ENCODE measurements at places on chromosomes 6 and 20. TPM values are rescaled to one million over a fixed set of nuclear protein-coding genes. Genes with fewer than 3 reads are reported as not detected.

DNA sequence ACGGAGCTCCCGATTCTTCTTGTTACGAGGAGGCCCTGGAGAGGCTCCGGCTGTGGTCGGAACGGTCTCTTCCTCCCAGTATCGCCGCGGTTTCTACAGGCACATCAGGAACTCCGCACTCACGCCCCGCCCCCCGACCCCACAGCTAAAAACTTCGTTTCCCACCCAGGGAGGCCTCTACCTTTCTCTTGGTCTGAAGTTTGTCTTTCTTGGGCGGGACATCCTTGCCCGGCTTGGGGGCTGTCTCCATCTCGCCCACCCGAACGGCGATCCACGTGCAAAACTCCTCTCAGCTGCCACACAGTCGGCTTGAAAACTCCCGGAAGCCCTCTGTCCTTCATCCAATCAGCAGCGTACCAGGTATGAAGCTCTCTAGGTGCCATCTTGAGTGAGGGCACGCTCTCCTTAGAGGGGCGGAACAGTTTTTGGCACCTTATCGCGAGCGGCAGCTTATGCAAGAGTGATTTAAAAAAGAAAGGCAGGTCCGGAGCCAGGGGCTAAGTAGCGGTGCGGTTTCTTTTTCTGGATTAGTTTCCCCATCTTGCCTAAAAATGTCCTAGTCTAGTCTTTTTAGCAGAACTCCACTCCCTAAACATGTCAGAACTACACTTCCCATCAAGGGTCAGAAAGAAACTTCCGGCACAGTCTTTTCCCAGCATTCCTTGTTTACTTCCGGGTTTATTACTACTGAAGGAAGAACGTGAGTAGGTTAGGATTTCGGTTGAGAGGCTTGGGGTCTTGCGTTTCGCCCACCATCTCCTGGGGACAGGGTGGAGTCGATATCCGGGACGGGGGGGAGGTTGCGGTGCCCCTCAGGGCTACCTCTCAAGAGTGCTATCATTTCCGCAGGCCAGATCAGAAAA, at the start of the genes PFDN6 and WDR46:
Gene PFDN6 (plus strand): TSS at position 681 of the 863 bp plus-strand sequence. CDS start 256 bp downstream, outside the sequence.
Gene WDR46 (minus strand): TSS at position 319 of the 863 bp plus-strand sequence. CDS start 69 bp downstream, at position 250.
- peak; percentile 93 for DNase-seq

GRCh38 chr20:14434384-14435136, 97.1 kb upstream of the FLRT3 start:
- DNase-seq = no peak

DNA sequence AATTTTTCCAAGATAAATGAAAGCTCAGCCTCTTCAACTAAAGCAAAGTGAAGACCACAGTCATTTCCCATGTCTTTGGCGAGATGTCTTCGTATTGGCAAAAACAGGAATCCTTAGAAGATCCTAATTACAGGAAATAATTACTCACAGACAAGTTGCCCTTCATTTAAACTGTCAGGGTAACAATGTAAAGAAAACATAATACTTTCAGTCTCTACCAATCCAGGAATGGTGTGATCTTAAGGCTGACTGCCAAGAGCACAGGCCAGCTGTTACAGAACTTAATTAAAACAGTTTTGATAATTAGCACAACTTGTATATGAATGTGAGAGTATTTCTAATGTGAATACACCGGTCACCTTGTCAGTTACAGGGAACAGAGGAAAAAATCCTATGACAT, 292.2 kb downstream of the PACRG start:
- DNase-seq = no peak

- DNase-seq = no peak
These were observed 58.4 kb upstream of the ARID1B start for GRCh38 chr6:156718647-156719394.

DNA sequence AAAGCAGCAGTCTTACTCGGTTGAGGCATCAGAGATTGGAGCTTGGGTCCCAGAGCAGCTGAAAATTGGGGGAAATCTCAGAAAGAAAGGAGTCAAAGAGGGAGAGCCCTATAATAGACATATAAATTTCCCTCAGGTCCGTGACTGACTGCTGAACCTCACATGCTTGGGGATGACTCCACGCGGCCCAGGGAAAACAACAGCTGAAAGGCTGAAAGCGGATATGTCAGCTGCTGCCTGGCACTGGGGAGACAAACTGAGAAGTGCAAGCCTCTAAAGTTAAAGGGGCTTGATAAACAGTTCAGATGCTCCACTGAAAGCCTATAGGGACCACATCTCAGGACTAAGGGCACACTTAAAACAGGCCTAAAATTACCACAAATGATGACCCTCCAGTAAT, 255.9 kb upstream of the RIN2 start:
- DNase-seq = no peak

DNA sequence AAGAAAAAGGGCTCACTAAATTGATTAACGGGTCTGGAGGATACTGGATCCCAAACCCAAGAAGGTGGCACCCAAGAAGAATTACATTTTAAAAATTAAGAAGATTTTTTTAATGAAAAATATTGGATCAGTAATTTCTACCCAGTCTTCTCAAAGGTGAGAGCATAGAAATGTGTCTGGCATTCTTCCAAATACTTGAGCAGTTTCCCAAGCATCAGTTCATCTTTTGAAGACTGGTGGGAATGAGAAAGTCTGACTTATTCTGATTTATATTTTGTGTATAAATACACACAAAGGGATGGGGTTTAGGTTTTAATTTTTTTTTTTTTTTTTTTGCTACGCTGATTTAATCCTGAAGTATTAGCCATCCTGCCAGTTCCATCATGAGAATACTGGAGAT, 3.3 kb downstream of the MGME1 start:
- DNase-seq = no peak

GRCh38 chr6:1233924-1234323, 78.0 kb upstream of the FOXQ1 start:
- DNase-seq = no peak

DNA sequence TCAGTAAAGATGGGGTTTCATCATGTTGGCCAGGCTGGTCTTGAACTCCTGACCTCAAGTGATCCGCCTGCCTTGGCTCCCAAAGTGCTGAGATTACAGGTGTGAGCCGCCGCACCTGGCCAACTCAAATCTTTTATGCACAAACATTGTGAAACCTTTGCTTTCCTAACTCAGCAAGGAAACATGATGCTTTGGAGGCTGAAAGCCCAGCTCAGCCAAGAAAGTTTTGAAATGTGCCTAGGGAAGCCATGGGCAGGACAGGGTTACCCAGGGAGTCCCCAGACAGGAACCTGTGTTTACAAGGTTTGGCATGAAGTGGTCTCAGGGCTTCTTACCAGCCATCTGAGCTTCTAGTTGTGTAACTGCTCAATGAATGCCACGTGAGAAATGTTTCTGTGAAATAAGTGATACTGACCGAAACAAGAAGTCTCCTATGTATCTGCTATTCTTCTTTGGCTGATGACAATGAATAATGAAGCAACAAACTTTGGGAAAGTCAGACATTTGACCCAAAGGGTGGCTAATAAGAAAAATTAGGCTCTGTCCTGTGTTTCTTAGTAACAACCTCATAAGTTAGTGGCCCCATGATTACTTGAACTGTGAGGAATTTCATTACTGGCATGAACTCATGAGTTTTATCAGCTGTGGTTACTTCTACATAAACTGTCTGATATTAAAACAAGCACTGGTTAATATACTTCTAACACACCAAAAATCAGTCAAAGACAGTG, 163.5 kb downstream of the KIF6 start:
- DNase-seq = no peak

GRCh38 chr20:50389438-50389807, 120.8 kb upstream of the PTPN1 start:
- DNase-seq = no peak

- no peak for DNase-seq
These were observed 11.5 kb upstream of the PREX1 start for GRCh38 chr20:48839154-48839917.

- no peak for DNase-seq
These were observed 33.8 kb downstream of the ZNF341 start for GRCh38 chr20:33765592-33765991.

DNA sequence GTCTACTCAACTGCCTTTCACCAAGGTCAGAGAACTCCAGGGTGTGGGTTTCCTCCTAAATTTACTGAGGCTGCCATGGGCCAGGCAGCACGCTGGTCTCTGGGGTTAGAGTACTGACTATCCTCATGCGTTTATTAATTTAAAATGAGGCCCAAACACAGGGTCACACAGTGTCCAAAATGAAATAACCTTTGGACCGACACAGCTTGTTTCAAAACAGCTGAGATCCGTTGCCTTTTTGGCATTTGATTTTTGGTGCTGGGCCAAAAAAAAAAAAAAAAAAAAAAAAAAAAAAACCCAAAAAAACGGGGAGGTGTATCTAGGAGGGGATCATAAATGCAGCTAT, 14.6 kb upstream of the TOX2 start:
- no peak for DNase-seq

- peak; percentile 39 for DNase-seq
These were observed 35.2 kb downstream of the RREB1 start for GRCh38 chr6:7142918-7143475.

DNA sequence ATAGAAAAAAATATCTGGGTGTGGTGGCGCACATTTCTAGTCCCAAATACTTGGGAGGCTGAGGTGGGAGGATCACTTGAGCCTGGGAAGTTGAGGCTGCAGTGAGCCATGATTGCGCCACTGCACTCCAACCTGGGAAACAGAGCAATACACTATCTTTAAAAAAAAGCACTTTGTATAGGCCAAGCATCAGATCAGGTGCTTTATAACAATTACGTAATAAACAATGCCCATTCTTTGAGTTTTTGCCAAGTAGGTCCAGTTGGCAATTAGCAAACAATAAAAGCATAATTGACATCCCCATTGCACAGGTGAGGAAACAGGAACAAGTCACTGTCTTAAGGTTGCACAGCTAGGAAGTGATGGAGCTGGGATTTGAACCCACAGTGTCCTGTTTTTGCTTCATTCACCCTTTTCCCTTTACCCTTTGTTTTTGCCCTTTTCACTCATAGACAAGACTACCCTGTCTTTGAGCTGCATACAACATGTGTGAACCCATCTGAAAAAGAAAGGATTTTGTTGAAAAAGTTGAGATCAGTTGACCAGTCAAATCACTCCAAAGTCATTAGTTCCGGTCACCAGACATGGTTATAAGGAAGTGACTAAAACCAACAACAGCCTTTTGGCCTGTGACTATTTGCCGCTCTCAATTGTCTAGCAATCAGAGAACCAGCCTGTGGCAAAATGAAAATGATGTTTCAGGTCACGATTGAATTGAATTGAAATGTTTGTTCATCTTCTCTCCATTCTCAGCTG, 303.6 kb downstream of the TFAP2C start:
- DNase-seq = no peak

DNA sequence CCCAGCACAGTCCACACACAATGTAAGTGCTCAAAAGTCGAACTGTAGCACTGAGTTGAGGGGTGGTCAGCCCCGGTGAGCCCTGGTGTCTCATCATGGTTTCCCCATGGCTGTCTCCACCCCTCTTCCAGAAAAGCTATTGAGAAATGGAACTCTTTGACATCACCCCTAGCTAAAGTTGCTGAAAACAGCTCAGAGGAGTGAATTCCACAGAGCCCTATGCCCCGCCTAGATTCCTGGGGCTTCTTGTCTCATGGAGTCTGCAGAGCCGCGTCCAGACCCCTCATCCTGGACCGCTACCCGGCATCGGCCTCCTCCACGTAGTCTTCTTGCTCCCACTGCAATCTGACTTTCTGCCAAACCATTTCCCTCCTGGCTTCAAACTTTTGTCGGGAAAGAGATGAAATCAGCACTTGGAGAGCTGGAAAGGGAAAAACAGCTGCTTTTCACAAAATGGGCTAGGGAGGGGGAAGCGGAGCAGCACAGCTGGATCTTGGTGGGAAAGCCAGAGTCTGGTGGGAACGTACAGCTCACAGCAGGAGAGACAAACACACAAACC, 132.2 kb downstream of the SNX5 start:
- DNase-seq = no peak

DNA sequence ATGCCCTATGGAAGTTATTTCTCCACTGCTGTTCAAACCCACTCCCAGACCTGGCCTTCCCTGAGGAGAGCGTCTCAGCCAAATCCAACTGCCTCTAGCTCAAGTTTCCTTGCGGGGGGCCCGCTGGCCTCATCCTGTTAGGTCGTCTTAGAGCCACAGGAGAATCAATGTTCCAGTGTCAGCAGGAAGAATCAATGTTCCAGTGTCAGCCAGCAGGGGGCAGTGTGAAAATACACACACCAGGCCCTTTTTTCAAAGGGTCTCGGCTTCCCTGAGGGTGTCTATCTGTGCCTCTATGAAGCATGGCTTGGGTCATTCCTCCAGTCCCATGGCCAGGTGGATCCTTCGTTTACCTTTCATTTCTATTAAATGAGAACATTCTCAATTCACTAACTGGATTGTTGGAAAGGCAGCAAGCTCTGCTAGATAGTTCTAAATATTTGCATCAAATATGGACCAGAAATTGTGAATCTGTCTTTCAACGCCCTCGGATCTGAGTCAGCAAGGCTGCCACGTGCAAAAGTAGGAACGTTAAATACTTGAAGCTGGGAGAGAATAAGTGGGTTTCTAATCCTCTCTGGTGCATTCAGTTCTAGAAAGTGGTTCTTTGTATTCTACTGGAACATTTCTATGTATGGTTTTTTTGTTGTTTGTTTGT, 19.2 kb downstream of the PRND start:
- peak; percentile 76 for DNase-seq

GRCh38 chr20:64164123-64164836, at the start of gene MYT1:
Gene MYT1 (plus strand): TSS chr20:64164452. CDS start chr20:64198862, 34,410 bp downstream.
- DNase-seq = no peak

DNA sequence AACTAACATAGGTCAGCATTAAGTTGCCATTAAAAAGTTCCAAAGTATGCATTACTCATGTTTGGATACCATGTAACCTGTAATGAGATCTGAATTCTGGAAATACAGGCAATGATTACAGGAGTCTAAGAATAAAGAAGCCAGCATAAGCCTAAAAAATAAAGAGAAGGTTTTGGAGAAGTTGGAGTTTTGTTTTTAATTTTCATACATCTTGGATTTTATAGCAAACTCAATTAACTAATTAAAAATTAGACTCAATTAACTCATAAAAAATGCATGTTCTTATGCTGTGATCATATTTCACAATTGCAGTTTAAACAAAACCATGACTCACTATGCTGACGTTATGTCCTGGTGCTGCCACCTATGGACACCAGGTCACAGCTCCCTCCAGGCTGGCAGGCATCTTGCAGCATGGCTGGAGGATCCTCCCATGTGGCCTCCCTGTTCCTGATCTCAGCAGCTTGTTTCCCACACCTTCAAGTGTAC, 648.8 kb upstream of the AGPAT4 start:
- no peak for DNase-seq

Gene SLC17A3
- 0.26 TPM for total RNA-seq

Gene TRIM31
- not detected for total RNA-seq

Gene RIPOR3
- not detected for total RNA-seq

Gene TRIM15
- total RNA-seq = not detected

Gene GCM1
- total RNA-seq = 0.09 TPM

Gene ASIP
- total RNA-seq = not detected

Gene GPX5
- not detected for total RNA-seq

Measured in activated CD8-positive, alpha-beta memory T cell treated with anti-CD3 and anti-CD28 coated beads, Interleukin-2, amount 10 ng/mL, durations not matched to agents 7 days and 5 days (primary cell).